Stimulated activated memory B cell treated with anti-CD40 and anti-IgM and Interleukin-4, amounts not matched to agents 10 μg/mL and 1 μg/mL and 100 μg/mL, for 72 hours (primary cell): ENCODE measurements at places on chromosomes 2 and 18.

GRCh38 chr2:118490330-118490729 lies 357.1 kb downstream of the EN1 start:
- ATAC-seq, result no peak

GRCh38 chr2:50490991-50491390 lies 540.9 kb downstream of the NRXN1 start:
- no peak for ATAC-seq

GRCh38 chr18:2394684-2395083 lies 176.6 kb downstream of the METTL4 start:
- no peak for ATAC-seq

GRCh38 chr2:216932863-216933548 lies 73.1 kb upstream of the TNP1 start:
- ATAC-seq, result no peak

DNA sequence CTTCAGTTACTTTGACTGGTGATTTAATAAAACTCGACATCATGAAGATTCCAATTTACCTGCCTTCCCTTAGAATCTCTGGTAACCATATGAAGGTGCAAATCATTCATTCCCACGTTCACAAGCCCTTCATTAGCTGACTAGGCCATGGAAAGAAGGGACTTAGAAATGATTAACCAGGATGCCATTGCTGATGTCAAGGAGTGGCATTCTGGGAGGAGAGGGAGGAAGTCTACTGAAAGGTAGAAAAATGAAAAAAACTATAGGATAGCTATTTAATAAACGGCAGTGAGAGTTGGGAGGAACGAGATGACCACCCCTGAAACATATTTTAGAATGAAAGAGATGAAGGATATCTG lies 1.4 kb downstream of the ATIC start:
- no peak for ATAC-seq

DNA sequence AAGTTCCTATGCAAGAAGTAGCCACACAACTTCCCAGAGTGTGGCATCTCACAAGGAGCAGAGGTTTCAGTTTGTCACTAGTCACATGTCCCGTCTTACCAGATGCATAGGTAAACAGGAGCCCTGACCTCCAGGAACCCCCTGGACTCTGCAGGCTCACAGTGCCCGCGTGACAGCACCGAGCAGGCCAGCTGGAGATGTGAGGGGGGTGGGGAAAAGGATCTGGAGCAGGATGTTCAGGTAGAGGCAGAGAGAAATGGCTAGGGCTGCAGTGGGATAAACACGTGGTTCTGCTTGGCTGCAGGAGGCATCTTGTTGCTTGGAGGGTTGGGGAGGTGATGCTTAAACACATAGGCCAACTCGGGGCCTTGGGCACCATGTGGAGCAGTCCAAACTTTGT lies 54.2 kb downstream of the IMPA2 start:
- no peak for ATAC-seq

GRCh38 chr18:62802523-62802922 lies 87.2 kb downstream of the PHLPP1 start:
- ATAC-seq, result no peak

- ATAC-seq, result no peak
These were observed 7.4 kb downstream of the CYB5A start for GRCh38 chr18:74284191-74284979.

DNA sequence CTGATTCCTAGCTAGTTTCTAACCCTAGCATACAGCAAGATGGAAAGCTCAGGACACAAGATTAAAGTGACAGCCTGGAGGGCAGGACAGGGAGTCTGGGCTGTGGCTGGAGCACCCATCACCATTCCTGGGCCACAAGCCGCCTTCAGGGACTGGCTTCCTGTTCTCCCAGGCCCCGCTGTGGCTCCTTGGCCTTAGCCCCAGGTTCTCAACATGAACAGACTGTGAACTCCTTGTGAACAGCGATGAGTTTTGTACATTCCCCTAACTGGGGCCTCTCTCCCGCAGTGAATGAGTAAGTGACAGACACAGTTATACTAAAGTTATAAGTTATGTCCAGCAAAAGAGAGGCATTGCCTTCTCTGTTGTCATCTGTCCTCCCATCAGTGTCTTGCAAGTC lies 35.9 kb upstream of the SLC14A1 start:
- ATAC-seq, result no peak

DNA sequence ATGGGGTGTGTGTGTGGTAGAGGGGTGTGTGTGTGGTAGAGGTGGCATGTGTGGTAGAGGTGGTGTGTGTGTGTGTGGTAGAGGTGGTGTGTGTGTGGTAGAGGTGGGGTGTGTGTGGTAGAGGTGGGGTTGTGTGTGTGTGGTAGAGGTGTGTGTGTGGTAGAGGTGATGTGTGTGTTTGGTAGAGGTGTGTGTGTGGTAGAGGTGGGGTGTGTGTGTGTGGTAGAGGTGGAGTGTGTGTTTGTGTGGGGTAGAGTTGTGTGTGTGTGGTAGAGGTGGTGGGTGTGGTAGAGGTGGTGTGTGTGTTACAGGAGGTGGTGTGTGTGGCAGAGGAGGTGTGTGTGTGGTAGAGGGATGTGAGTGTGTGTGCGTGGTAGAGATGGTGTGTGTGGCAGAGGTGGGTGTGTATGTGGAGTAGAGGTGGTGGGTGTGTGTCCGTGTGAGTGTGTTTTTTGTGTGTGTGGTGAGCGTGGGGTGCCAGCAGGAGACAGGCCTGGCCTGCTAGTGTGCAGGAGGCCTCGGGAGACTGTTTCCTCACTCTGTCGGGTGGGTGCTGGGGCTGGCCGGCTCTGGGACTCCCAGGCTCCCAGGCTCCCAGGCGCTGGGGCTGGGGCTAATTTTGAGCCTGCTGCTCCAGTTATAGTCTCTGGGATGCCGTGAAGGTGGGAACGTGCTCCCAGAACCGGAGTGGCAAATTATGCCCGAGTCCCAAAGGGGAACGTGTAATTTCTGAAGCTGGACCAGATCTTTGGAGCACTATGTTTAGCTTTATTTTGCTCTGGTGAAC lies 165.2 kb downstream of the DYSF start:
- no peak for ATAC-seq

- no peak for ATAC-seq
These were observed 32.9 kb upstream of the ITPRID2 start for GRCh38 chr2:181858600-181858999.

- ATAC-seq, result peak; percentile 47
These were observed 24.0 kb upstream of the TMEM37 start for GRCh38 chr2:119407430-119408220.

DNA sequence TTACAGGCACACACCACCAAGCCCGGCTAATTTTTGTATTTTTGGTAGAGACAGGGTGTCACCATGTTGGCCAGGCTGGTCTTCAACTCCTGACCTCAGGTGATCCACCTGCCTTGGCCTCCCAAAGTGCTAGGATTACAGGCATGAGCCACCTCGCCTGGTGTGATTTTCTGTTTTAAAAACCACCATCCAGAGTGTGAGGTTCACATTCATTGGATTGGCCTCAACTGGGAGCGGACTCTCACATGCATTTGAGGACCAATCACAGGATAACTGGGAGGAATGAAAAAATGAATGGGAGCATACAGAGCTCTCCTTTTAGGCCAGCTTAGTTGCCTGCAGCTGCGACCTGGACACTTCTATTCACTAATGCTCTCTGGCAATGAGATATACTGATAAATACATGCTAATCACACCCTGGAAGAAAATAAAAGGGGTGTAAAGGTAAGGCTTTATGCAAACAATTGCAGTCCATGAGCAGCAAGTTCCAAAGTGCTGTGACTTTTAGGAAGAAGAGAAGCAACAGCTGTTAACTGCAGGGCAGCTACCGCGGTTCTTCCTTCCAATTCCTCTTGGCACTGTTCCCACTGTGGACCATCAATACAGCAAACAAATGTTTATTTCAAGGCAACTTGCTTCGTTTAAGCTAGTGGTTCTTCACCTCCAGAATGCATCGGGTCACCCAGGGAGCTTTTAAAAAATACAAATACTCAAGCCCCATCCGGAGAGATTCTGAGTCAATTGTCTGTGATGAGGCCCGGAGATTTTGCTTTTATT lies 49.5 kb upstream of the FZD5 start:
- ATAC-seq, result no peak

DNA sequence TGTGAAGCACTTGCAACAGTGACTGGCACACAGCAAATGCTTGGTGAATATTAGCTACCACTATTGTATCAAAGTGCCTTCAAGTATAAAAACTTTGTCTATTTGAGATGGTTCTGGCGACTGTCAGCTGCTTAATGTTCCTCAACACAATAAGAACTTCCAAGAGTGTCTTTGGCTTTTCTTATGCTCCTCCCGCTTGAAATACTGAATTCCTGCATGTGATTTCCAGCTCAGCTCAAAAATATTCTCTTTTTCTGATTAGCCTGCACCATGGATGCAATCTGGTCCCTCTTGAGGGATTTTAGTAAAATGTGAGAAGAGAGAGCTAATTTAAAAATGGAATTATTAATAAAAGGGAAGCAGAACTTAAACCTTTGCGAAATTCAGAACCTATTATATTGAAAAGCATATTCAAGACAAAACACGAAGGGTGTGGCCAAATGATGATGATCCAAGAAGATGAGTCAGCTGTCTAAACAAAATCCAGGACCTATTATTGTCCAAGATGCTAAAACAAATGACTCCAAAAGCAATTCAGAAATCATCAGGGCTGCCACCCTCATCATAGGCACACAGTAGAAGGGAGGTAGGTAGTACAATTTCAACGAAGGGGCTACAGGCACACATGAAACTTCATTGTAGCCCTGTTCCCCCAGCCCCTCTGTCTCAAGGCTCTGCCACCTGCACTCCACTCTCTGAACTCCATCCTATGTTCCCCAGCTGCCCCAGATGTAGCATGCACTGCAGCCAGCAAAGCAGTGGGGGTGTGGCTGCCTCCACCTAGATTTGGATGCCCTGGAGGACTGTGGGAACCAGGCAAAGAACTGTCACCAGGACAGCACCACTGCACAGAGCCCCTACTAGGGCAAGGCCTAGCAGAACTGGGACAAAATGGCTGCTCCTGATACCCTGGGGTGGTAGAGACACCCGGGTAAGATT lies 190.1 kb downstream of the ZNF385B start:
- ATAC-seq, result peak; percentile 58

GRCh38 chr2:64591188-64591587 lies 62.5 kb downstream of the SERTAD2 start:
- no peak for ATAC-seq

DNA sequence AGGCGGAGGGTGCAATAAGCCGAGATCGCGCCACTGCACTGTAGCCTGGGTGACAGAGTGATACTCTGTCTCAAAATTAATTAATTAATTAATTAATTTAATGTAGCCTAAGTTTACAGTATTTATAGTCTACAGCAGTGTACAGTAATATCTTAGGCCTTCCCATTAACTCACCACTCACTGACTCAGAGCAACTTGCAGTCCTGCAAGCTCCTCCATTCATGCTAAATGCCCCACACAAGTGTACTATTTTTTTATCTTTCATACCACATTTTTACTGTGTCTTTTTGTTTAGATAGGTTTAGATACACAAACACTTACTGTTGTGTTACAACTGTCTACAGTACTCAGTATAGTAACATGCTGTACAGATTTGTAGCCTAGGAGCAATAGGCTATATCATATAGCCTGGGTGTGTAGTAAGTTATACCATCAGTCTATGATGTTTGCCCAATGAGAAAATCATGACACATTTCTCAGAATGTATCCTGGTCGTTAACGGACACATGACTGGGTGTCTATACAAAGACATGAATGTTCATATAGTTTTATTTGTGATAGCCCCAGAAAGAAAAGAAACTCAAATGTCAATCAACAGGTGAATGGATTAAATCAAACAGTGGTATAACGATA lies 15.8 kb upstream of the RNU2-63P start:
- no peak for ATAC-seq

DNA sequence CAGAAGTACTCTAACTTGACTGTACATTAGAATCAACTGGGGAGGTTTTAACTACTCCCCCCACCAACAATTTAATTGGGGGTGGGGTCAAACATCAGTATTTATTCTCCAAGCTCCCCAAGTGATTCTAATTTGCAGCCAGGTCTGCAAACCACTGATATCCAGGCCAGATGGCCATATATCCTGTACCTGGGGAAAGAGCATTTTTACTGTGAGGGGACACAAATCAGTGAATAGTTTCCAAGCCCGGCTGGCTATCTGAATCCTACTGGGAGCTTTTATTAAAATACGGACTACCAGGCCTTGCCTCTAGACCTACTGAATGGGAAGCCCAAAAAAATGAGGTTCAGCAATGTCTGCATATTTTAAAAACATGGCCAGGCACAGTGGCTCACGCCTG lies 88.5 kb downstream of the TCF4 start:
- no peak for ATAC-seq

- ATAC-seq, result no peak
These were observed 51.4 kb downstream of the KCNF1 start for GRCh38 chr2:10963155-10963554.

DNA sequence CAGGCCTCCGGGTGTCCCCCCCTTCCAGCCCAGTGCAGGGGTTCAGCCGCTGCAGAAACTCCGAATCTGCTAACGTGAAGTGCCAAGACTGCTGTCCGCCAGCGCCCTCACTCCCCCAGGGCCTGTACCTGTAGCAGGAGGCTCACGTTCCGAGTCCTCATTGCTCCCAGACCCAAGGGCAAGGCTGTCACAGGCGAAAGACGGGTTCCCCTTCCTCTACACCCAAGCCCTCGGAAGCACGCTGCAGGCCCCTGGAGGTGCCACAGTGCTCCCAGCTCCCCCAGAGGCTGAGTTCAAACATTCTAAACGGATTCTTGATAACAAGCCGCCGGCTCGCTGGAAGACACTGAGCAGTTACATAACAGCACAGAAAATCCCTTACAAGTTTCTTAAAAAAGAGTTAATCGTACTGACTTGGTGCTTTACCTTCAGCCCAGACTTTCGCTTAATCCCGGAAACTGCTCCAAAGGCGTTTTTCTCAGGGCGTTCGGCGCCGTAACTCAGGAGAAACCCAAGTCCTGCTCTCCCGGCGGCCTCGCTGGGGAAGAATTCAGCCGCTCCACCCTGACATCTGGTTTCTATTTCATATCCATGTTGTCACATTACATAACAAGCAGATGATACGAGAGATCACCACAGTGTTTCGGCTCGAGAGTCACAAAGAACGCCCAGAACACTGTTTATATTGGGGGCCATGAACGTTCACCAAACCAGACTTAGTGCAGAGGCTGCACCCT lies 92.0 kb downstream of the HDAC4 start:
- ATAC-seq, result no peak

DNA sequence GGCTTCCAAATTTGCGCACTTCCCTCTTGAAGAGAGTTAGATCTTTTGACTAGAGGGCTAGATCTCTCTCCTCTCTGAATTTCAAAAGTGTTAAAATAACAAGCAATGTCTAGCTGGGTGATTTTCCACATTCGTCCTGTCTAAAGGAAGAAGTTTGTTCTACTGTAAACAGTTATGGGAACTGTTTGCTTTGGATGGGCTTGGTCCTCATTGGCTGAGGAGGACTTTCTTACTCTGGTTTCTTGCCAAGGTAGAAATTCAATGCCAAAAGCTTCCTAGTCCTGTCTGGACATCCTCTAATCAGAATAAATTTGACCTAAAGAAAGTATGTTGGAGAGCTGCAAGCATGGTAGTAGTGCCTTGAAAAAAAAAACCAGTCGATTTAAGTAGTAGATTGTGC lies 47.4 kb upstream of the RAPH1 start:
- no peak for ATAC-seq

- no peak for ATAC-seq
These were observed 2.6 kb upstream of the GPR35 start for GRCh38 chr2:240622531-240623235.
